ENCODE measurements at places on chromosomes 13 and 19.

DNA sequence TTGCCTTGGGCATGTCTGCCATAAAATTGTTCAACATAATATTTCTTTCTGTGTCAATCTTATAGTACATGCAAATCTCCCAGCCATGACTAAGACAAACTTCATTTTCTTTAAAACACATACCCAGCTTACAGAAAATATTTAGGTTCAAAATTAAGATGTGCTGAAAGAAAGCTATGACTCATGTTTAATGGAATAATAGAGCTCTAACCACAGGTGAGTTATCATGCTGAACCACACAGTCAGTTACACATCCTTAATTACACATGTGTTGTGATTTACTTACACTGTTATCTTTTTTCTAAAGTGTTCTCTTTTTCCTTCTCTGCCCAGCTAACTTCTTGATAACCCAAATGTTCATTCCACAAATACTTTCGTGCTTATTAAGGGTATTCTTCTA, 1831.2 kb downstream of the OLFM4 start:
- no peak for DNase-seq

GRCh38 chr13:91303031-91303430, 44.5 kb upstream of the MIR17HG start:
- DNase-seq = no peak

GRCh38 chr13:78993792-78994191, 334.8 kb upstream of the OBI1 start:
- DNase-seq = no peak

- DNase-seq = no peak
Observed at GRCh38 chr19:35248310-35249145, at the start of gene LSR. LSR (plus strand) TSS chr19:35249002; CDS start chr19:35249023, 21 bp downstream.

- DNase-seq = peak; percentile 58
Observed at GRCh38 chr19:42480335-42481095, 37.8 kb upstream of the CXCL17 start.

GRCh38 chr13:53200498-53201453, 172.2 kb downstream of the OLFM4 start:
- peak; percentile 39 for DNase-seq

DNA sequence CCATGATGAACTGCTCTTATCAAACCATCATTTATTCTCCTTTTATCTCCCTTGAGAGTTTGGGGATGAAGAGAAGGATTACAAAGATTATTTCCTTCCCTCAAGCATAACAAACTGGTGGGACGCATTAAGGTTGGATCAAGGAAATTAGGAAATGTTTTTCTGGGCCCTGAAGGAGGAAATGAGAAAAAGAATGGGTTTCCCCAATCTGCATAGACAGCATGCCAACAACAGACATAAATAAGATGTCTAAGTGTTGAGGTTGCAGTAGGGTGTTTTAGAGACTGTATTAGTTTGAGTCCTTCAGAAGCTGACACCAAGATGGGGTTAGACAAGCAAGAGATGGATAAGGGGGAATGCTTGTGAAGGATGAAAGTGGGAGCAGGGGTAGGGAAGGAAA, 7.3 kb downstream of the EPSTI1 start:
- no peak for DNase-seq

DNA sequence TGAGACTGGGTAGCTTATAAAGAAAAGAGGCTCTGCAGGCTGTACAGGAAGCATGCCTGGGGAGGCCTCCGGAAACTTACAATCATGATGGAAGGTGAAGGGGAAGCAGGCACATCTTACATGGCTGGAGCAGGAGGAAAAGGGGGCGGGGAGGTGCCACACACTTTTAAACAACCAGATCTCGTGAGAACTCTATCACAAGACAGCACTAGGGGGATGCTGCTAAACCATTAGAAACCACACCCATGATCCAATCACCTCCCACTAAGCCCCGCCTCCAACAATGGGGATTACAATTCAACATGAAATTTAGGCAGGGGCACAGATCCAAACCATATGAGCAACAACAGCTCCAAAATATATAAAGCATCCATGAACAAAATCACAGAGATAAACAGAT, 46.5 kb upstream of the GTF2F2 start:
- no peak for DNase-seq

- peak; percentile 100 for DNase-seq
Observed at GRCh38 chr19:35140962-35141836, 1.9 kb upstream of the FXYD7 start.

GRCh38 chr19:18768046-18768771, 22.9 kb downstream of the COMP start:
- DNase-seq = no peak

- no peak for DNase-seq
Observed at GRCh38 chr13:73622381-73622780, 511.8 kb downstream of the KLF12 start.

GRCh38 chr19:3056417-3057088, 5.7 kb downstream of the TLE5 start:
- no peak for DNase-seq

DNA sequence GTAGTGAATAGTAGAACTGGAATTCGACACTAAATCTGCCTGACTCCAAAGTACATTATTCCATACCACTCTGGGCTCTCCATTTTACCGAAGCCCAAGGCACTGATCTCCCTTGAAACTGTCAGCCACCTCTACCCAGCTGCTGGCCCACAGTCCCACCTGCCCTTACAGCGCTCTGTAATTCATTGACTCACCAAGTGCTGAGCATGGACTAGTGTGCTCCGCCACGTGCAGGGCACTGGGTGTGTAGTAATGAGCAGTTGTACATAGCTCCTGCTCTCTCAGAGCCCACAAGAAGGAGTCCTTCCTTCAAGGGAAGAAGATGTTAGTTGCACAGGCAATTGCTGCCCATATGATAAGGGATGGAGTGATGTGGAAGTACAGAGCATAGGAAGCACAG, 76.6 kb upstream of the SIAH3 start:
- DNase-seq = no peak

- no peak for DNase-seq
Observed at GRCh38 chr19:10003271-10003670, 7.0 kb downstream of the COL5A3 start.

GRCh38 chr19:38144667-38145066, 79.4 kb downstream of the DPF1 start:
- DNase-seq = no peak

GRCh38 chr19:1856698-1857603, 6.4 kb downstream of the KLF16 start:
- DNase-seq = peak; percentile 84

DNA sequence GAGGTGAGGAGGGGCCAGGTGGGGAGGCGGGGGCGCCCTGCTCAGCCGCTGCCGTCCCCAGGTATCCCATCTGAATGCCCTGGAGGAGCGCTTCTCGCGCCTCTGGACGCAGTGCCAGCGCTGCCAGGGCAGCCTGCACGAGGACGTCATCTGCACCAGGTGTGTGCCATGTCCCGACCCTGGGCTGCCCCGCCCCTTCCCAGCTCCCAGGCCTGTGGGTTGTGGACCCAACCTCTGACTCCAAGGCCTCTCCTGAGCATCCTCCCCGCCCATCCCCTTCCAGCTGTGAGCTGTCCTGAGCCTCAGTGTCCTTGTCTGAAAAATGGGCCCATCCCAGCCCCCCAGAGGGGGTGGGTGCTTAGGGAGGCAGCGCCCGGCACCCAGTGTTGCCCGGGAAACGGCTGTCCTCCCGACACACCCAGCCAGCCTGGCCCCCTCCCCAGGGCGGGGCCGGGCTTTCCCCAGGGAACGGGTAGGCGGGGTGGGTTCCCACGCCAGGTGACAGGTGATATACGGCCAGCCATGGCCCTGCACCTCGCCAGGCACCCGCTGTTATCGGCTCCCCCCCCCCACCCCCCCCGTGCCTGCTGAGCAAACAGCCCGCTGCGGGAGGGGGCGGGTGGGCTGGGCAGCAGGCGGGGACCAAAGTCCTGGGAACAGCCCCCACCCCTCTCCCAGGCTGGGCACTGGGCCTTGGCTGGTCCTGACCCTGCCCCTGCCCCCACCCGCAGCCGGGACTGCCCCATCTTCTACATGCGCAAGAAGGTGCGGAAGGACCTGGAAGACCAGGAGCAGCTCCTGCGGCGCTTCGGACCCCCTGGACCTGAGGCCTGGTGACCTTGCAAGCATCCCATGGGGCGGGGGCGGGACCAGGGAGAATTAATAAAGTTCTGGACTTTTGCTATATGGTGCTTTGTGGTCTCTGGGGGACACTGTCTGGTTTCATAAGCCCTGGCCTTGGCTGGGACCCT, 1.3 kb upstream of the SPIB start:
- DNase-seq = no peak

DNA sequence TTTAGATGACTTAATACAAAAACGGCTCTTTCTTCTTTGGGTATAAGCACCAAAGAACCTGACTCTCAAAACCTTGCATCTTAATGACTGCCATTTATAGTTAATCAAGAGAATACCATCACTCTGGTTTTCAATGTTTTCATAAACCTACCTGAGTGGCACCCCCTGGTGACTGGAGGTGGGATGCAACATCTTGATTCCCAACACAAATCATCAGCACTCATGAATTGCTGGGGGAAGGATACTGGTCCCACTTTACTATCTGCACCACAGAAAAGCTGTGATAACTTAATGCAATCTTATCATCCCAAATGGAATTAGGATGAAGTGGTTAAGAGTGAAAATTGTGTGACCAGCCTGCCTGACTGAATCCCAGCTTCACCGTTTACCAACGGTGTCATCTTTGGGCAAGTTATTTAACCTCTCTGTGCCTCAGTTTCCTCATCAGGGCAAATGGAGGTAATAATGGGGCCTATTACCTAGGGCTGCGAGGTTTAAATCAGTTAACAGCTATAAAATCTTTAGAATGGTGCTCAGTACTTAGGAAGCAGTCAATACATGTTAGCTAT, 366.4 kb downstream of the KLF12 start:
- DNase-seq = no peak

GRCh38 chr13:52669677-52670076, 17.0 kb downstream of the SUGT1 start:
- no peak for DNase-seq

DNA sequence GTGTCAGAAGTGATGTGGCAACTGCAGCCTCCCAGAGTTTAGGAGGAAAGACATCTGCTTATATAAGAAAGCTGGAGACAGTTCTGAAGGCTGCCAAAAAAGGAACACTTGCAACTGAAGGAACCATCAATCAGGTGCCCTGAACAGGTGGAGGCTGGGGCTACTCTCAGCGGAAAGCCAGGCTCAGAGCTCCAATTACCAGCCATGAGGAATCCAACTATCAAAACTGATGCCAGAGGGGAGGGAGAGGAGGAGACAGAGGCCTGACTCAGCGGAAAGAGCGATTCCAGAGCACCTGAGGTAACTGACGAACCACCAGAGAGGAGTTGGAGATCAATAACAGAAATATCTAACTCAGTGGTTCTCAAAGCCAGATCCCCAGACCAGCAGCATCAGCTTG, 24.3 kb downstream of the LEUTX start:
- DNase-seq = no peak

- peak; percentile 95 for DNase-seq
Observed at GRCh38 chr19:12789904-12790619, 1.2 kb upstream of the JUNB start.

DNA sequence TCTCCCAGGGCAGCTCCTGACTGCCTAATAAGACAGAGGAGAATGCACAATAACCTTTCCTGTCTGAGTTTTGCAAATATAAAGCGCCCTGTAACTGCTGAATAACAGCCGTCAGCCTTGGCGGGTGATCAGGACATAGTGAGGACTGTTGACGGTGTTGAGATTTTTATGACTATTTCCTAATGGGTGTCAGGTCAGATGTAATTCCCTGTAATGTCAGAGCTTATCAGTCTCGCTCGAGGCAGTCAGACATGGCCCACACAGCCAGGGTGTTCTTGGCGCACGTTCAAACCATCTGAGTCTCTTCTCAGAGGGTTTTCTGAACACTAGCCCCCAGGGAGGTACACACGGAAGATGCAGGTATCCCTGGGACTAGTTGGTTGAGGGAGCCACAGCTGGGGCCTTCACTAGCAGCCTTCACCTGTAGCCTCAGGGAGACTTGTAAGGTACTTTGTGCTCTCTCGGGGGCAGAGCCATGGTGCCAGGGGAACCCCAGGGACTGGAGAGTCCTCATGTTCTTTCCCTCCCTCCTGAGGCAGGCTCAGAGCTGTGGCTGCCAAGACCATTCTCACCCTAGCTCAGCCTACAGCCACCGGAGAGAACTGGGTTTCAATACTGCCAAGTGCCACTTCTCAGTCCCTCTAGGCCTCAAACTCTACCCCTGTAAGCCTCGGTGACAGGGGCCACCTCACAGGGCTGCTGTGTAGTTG, 213.1 kb downstream of the UQCRFS1 start:
- DNase-seq = no peak

DNA sequence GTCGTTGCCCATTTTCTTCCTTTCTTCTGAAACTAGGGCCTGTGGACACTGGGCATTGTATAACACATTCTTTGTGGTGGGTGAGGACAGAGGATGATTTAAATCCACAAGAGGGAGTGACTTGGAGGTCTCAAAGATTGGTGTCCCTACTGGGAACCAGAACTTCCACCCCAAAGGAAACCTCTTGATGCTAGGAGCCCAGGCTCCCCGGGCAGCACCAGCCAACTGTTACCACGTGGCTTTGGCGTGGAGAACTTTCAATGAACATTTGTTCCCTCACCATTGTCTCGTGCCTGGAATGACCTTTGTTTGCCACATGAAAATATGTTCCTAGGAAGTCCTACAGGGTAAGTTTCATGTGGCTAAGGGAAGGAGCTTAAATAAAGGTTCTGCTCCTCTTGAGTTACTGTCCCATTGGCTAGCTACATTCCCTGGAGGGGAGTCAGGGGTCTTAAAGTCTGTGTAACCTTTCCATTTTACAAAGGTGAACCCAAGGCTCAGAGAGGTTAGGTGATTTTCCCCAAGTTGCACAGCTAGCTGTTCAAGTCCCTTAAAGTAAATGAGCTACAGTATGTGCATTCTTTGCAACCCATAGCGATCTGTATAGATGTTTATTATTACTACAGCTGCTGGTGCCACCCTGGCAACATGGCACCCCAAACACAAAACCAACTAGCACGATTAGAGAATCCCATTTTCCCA, 5.0 kb upstream of the CDX2 start:
- no peak for DNase-seq
